Suprapubic skin (tissue), 4 donors: ENCODE measurements at places on chromosomes 7 and 10.

- DNase-seq: no peak
These were observed 28.4 kb downstream of the CDK6 start for GRCh38 chr7:92808006-92808405.

GRCh38 chr7:106858618-106859532, 6.2 kb upstream of the PIK3CG start:
- DNase-seq: no peak

DNA sequence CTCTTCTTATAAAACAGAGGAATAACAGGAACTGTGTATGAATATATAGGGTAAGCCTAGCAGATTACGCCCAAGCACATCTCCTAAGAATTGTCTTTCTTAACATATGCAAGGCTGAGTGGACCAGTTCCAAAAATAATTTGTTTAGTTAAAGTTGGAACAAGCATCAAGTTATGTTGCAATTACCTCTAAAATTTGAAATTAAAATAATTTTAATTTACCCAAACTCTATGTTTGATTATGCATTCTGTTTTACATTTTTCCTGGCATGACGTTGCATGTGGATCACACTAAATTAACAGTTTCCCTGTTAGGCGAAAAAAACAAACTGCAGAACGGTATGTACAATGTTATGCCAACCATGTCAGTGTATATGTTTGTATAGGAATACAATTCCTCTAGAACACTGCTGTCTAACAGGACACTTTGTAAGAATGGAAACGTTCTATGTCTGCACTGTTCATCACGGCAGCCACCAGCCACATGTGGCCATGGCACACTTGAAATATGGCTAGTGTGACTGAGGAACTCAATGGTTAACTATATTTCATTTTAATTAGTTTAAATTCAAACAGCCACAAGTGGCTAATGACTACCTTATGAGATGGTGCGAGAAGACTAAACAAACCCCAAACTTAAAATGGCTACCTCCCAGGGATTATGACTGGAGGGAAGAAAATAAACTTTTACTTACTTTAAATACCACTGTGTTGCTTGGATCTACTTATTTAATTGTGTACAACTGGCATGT, 281.1 kb upstream of the KLF14 start:
- DNase-seq: no peak

DNA sequence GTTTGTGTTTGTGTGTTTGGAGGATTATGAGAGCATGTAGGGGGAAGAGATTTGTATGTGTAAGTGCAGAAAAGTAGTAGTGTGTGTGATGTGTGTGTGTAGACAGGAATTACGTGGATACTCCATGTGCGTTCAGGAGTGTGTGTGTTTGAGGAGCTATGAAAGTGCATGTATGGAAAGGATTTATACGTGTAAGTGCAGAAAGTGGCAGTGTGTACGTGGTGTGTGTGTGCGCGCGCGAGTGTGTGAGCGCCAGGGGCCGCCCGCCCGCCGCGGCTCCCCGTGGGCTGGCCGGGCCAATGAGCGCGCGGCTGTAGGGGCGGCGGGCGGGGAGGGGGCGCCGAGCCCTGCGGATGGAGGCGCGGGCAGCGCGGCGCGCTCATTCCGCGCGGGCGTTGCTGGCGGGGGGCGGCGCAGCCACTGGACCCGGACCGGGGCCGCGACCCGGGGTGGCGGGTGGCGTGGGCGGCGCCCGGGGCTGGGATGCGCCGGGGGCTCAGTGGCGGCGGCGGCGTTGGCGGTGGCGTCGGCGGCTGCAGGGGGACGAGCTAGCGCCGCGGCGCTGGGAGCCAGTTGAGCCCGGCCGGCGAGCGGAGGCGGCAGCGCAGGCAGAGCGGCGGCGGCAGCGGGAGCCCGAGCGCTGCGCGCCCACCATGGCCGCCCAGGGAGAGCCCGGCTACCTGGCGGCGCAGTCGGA, at the start of gene BICC1:
Gene BICC1 (plus strand): TSS at position 382 of the 697 bp plus-strand sequence. CDS start 272 bp downstream, at position 654.
- peak; percentile 54 for DNase-seq

GRCh38 chr10:81969136-81969535, 94.1 kb downstream of the NRG3 start:
- no peak for DNase-seq

DNA sequence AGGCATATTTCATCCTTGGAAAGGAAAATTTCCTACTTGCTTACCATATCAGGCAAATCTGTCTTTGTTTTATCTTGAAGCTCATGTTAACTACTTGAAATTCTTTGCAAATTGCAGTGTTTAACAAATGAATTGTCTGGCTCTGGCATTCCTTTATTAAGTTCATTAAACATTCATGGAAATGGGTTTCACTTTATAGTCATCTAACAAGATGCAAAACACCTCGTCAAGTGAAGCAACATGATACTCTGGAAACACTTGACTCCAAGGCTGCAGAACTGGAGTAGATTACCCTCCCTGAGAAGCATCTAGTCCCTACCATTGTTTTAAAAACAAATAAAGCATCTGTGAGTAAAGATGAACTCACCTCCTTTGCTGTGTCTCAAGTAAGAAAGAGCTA, 1086.9 kb downstream of the NRG3 start:
- DNase-seq: no peak

- DNase-seq: no peak
These were observed 177.2 kb downstream of the BUB3 start for GRCh38 chr10:123331438-123331837.

- DNase-seq: no peak
These were observed at the start of gene CYP26A1 for GRCh38 chr10:93073539-93074146. TSS of gene CYP26A1 (plus strand) at chr10:93073893. CDS start at chr10:93073935, 42 bp downstream.

DNA sequence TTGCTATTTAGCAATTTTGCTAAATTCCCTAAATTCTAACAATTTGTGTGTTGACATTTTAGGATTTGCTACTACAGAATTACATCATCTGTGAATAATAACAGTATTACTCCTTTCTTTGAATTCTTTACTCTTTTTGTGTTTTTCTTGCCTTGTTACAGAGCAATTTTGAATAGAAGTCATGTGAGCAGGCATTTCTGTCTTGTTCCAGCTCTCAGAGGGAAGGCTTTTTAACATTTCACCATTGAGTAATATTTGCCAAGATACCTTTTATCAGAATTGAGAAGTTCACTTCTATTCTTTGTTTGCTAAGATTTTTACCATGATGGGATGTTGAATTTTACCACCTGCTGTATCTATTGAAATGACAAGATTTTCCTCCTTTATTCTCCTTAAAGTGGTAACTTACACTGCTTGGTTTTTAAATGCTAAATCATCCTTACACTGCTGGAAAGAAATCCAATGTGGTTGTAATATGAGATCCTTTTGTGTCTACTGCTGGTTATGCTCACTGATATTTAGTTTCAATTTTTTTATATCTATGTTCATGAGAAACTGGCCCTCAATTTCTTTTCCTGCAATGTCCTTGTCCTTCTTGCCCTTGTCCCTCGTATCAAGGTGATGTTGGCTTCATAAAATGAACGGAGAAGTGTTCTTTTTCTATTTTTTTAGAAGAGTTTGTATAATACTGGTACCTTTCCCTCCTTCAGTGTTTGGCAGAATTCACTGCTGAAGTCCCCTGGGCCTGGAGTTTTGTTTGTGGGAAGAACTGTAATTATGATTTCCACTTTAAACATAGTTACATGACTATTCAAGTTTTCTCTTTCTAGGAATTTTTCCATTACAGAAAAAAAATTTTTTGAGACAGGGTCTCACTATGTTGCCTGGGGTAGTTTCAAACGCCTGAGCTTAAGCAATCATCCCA, 50.3 kb upstream of the ATP6V0A4 start:
- DNase-seq: no peak

GRCh38 chr10:47190802-47191450, 109.1 kb upstream of the GDF10 start:
- DNase-seq: no peak

DNA sequence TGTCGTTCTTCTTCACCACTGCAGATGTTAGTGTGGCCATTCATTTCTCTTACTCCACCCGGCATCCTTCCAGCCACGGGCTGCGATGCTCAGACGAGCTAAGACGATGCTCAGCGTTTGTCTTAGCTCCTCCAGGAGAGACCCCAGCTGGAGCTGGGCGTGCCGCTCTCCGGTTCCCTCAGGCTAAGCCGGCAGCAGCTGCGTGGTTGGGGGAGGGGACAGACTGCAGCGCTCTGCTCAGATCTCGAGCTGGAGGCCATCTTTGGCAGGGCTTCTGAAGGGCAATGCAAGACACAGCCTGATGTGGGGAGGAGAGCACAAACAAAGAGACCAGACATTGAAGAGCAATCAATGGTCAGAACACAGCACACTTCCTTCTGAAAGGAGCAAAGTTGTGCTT, 4.8 kb downstream of the INA start:
- DNase-seq: no peak

DNA sequence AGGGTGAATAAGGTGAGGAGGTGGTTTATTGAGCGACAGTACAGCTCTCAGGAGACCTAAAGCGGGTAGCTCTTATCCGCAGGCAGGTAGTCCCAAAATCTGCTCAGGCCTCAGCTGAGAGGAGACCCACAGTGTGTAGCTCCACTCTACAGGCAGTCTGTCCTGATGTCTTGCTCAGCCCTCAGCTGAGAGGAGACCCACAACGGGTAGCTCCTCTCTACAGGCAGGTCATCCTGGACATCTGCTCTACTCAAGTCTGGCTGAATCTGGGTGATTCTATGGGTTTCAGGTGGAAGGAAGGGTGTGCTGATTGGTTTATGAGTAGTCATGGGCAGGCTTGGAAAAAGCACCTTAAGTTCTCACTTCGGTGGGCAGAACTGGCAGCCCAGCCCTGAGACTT, 55.6 kb upstream of the ABCB5 start:
- no peak for DNase-seq

DNA sequence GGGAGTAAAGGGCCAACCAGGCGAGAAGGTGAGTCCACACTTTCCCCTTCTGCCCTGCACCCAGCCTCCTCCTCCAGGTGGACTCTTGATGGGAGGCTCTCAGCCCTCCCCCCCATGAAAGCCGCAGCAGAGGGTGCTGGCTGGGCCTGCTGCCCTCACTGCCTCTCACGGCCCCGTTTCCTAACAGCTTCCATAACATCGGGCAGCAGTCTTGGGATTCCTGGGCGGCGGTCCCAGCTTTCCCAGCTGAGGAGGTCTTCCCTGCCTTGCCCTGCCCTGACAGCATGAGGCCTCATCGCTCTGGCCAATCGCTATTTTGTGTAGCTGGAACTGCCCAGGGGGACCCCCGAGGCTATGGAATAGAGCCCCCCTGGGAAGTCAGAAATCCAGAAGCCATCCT, 76.3 kb downstream of the COL13A1 start:
- no peak for DNase-seq
